ENCODE measurements at places on chromosomes 11 and 22. TPM values are rescaled to one million over a fixed set of nuclear protein-coding genes. Genes with fewer than 3 reads are reported as not detected.
A peak's percentile ranks its signal among the peaks of the same experiment; 100 is the strongest.

The MPEG1 gene
- not detected for polyA plus RNA-seq

GRCh38 chr11:106172386-106172991 is 95.0 kb downstream of the AASDHPPT start:
- no peaks in the 10 kb centered on the region for H3K4me1 ChIP-seq
- no peak for DNase-seq
- no peak overlapping the region for H3K4me3 ChIP-seq
- no peaks in the 10 kb centered on the region for H3K27me3 ChIP-seq
- no peak overlapping the region for H3K27ac ChIP-seq

GRCh38 chr22:37822079-37822833 is 926 bp upstream of the GALR3 start:
- no peak overlapping the region for H3K4me3 ChIP-seq
- H3K36me3 ChIP-seq = no peaks in the 10 kb centered on the region
- DNase-seq = peak; percentile 62
- H3K27ac ChIP-seq = no peak overlapping the region
- H3K27me3 ChIP-seq = peaks cover 41% of the 10 kb centered on the region
- peaks cover 5% of the 10 kb centered on the region for H3K4me1 ChIP-seq

- no peaks in the 10 kb centered on the region for H3K4me1 ChIP-seq
- DNase-seq = peak; percentile 44
- H3K4me3 ChIP-seq = no peak overlapping the region
- H3K27ac ChIP-seq = no peak overlapping the region
These were observed 383.7 kb downstream of the TMEM135 start for GRCh38 chr11:87421422-87421821.

All from H1 (cell line).